Vagina (tissue), 2 donors: ENCODE measurements at places on chromosomes 7 and 10.

GRCh38 chr10:42972946-42973345 is 103.9 kb upstream of the RET start:
- DNase-seq = no peak

- DNase-seq = no peak
These were observed 261.2 kb downstream of the GLI3 start for GRCh38 chr7:41975849-41976248.

DNA sequence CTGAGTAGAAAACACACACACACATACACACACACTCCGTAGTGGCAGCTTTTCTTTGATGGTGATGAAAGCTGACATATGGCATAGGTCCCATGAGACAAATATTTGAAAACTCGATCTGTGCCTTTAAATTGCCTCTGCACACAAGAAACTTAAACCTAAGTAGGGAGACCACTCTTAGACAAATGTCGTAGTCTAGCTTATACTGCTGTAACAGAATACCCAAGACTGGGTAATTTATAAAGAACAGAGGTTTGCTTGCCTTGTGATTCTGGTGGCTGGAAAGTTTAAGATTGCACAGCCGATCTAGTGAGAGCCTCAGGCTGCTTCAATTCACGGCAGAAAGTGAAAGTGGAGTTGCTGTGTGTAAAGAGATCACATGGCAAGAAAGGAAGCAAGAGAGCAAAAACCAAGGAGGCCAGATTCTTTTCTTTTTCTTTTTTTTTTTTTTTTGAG is 489.4 kb upstream of the SORCS1 start:
- DNase-seq = no peak

DNA sequence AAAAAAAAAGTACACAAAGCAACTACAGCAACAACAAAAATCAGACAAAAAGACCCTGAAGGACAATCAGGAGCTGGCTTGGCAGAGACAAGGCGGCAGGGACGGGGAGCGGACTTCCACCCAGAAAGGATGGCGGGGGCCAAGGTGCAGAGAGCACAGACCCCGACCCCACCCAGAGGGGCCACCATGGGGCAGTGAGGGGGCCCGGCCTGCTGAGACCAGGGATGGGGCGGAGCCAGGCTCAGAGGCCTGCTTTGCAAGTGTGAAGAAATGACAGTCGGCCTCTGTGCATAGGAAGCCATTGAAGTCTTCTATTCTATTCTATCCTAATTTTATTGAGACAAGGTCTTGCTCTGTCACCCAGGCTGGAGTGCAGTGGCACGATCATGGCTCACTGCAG is 82.0 kb downstream of the ELFN1 start:
- DNase-seq = no peak

DNA sequence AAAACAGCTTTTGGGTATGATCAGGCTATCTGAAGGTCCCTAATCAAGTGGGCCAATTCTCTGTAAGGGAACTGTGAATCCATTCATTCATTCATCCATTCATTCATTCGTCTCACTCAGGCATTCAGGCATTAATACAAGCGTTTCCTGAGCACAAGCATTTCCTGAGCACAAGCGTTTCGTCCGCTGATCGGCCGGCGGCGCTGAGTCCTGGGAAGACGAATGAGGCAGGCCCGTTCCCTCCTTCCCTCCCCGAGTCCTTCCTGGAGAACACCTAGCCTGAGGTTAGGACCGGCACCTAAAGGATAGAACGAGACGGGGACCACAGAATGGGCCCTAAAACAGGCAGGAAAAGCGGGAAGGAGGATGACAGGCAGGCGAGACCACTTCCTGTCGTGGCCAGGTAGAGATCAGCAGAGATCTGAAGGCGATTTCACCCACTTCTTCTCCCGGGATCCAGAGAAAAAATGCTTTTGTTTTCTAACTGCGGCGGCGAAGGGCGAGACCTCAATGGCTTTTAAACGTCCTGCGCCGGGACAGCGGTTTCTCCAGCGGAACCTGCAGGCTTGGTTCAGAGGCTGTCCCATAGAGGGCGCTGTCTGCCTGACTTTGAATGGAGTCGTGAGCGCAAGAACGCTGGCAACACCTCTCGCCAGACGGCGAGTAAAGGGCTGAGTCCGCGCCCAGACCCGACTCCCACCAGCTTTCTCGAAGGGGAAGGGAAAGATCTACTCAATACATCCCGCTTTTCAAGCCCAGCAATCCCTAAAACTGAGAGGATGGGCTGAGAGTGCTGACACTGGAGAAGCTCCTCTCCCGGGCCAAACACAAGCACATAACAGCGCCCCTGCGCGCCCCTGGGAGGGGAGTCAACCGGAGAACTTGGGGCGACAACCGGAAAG is 2.9 kb upstream of the HMX3 start:
- DNase-seq = no peak

DNA sequence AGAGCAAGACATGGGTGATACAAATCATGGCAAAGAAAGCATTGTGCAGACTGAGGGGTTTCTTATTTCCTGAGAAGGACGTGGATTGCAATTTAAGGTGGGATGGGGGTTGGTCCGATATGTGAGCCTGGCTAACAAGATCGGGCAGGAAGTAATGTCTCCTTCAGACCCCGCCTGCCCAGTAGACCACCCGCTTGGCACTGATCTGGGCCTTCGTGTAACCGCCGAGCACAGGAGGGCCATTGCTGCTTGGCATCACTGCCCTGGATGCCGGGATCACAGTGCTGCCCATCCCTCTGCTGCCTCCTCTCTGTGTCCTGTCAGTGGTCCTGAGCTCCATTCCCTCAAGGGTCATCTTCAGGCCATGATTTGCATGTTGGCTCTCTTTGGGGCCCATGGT is 214.6 kb upstream of the ZNF32 start:
- DNase-seq = peak; percentile 64

DNA sequence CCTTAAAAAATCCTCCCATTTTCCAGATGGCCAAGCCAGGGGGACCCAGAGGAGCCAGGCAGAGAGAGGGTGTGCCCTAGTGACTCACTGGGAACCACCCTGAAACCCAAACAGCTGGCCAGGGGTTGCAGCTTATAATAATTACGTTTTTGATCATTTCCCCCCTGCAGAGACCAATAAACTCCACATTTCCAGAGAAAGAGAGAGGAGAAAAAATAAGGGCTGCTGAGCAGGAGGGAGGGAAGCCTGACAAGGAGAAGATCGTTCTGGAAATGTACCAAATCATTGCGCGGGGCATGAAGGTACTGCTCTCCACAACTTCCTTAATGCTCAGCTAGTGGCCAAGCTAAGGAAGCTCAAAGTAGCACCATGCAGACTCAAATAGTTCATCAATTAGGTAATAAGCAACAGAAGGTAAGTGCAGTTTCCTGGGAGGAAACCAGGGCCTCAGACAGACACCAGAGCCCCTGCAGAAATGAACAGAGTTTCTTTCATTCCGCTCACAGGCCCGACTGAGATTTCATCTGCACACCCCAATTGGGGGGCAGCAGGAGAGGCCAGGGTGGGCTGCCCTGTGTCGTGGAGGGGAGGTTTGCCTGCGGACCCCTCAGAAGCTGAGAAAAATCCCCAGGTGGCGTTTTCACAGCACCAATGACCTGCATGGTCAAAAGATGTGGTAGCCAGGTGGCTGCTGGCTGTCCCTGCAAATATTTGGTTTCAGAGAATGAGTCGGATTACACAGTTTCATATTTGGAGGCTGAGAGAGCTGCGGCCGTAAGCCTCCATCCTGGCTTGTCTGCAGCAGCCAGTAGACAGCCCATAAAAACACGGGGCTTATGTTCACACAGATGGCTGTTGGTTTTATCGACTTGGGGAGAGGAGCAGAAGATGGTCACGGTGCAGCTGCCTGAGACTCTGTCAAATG is 153.2 kb upstream of the LYZL2 start:
- DNase-seq = no peak

GRCh38 chr7:19105546-19105945 is 11.9 kb downstream of the TWIST1 start:
- no peak for DNase-seq

DNA sequence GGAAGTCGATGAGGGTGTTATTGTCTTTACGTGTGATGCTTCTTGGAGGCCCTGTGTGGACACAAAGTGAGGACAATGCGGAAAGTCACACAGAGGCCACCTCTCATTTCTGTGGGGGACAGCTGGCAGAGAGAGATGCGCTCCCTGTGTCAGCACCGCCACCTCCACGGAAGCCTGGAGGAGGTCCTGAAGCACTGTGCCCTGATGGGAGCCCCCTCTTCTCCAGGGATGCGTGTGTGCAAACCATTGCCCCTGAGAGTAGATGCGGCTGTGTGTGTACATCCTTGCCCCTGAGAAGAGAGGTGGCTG is 2.0 kb downstream of the PTPRE start:
- DNase-seq = no peak

DNA sequence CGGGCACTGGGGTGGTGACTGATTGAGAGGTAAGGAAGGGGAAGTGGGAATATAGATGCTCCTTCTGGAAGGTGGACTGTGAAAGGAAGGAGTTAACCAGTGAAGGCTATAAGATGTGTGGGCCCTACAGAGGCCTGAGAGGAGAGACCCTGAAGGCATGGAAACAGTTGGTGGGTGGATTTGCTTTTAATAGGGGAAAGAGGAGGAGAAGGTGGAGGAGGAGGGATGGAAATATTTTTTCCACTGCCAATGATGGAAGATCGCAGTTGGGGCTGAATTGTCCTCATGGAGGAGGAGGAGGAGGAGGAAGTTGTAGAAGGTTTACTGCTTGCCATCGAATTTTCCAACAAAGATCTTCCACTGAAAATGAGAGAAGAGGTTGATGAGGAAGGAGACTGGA is 80.3 kb downstream of the KIAA1217 start:
- DNase-seq = no peak

- DNase-seq = no peak
These were observed 30.5 kb downstream of the CTNNA3 start for GRCh38 chr10:67665491-67665890.

GRCh38 chr7:69412331-69413146 is 185.7 kb upstream of the AUTS2 start:
- no peak for DNase-seq

GRCh38 chr7:151138153-151138851 is 29.2 kb downstream of the GBX1 start:
- DNase-seq = no peak

DNA sequence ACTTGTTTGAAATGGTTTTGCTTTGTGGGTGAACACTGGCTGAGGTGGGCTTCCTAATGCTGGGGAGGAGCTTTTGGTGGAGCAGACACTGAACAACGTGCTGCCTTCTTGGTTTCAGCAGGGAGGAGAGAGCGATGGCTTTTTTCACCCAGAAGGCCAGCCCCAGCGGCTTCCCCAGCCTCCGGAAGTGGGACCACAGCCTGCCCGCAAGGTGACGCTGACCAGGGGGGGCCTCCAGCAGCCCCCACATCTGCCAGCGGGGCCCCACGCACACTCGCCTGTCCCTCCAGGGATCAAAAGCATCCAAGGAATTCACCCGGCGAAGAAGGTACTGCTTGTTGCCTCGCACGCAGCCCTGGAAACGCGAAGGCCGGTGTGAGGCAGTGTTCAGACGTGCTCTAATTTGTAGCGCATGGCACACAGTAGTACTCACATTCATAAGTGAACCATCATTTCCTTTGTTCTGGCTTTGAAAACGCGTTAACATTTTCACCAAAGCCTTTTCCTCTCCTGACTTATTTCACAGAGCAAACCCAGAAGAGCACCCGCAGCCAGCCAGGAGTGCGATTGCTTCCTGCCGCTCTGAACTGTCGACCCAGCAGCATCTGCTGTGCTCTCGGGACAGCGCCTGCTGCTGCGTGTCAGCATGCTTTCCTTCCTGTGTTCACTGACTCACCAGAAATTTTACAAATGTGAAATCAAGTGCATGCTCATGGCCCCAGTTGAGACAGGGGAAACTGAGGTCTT is 48.4 kb downstream of the SHH start:
- no peak for DNase-seq
